ENCODE measurements at places on chromosomes 6 and 20.

GRCh38 chr20:15682690-15683089 is 890.6 kb downstream of the KIF16B start:
- no peak for DNase-seq

DNA sequence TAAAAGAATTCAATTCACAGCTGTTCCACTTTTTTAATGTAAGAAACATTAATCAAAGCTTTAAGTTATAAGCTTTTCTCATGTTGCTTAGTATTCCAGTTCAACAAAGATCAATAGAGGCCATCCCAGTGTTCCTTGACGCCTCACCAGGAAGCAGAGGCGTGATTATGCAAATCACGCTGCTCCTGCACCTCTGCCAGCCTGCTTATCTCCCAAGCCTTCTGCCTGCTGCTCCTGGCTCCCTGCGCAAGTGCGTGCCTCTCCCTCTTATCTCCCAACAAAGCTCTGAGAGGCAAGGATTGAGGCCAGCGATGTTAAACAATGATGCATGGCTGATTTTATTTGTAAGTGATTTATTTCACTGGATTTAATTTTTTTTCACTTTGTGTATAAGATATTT is 42.8 kb downstream of the INSM1 start:
- DNase-seq = no peak

DNA sequence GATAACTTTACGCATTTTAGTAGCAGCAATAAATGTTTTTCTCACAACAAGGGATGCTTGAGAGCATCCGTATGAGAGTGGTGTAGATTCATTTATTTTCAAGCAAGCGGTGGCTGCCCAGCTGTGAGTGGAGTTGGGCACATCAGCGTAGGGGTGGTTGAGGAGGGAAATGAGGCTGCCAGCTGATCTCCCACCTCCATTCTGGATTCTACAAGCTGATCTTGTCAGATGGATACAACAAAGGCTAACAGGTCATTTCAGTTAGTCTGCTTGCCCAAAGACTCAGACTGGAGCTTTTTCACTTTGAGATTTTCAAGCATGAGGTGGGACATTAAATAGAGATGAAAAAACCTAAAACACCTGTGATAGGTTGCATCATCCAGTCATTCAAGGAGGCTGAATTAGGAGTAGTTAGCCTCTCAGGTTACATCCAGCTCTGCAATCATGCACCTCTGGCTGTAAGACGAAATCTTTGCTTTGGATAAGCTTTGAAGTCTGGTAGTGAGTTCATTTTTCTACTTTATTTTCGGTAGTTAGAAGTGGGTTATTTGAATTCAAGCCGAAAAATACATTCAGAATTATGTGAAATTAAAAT is 1.9 kb upstream of the BACH2 start:
- DNase-seq = no peak

DNA sequence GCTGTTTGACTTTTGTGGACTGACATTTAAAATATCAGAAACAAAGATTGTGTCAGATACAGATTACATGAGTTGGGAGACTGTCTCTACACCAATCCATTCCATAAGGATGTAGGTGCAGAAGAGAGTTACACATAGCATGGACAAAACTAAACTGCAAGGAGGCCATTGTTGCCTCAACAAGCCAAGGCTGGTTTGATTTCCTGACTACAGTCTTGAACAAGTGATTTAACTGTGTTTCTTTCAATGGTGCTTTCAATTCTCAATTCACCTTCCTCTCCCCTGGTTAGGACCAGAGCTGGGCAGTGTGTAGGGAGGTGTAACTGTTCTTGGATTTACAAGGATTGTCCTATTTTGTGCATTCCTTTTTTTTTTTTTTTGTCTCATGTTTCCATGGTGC is 82.2 kb downstream of the AGPAT4 start:
- no peak for DNase-seq

DNA sequence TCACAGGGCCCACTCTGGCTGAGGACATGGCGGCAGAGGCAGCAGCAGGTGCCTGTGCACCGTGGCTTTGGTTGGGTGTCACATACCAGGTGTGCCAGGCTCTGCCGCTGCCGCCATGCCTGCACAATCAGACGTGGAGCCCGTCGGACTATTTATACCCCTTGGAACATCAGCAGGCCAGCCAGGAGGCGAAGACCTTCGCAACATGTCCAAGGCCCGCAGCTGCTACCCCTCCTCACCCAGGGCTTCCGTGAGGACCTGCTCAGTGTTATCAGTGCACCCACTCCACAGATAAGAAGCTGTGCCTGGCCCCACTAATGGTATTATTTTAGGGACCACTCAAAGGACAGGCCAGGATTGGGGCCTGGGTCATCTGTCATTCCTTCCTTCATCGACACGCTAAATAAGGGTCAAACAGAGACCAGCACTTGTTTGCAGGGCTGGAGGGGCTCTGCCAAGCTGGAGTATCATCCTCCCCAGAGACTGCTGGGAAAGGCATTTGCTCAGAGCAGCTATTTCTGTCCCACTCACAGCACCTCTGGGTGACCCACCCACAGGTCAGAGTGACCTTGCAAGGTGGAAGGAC is 109.2 kb downstream of the BMP7 start:
- DNase-seq = no peak

DNA sequence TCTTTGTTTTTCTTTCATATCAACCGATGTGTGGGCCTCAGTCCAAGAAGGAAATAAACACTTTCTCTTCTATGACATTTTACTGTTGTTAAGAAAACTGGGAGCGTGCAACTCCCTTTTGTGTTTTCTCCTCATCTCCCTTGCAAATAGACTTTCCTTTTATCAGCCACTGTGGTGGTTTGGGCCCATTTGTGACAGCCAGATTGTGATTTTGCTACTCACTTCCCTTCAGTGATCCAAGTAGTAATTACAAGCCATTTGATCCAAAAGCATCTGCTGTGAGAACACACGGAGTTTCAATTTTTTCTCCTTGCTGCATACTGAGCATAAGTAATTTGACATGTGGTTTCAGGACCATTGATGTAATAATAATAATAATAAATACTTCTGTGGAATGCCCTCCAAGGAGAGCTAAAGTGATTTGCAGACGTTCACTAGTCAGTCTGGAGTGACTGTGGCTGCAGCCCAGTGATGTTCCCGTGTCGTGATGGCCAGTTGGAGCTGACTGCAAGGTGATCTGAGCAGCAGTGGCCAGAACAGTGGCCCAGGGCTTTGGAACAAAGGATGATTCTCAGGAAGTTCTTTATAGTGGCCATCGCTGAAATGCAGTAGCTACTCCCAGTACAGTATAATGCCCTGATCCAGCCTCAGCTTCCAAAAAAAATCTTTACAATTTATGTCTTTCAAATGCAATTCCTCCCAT is 91.9 kb upstream of the CLDN20 start:
- DNase-seq = no peak

- no peak for DNase-seq
Measured at GRCh38 chr6:110103260-110103659, 76.2 kb downstream of the WASF1 start.

DNA sequence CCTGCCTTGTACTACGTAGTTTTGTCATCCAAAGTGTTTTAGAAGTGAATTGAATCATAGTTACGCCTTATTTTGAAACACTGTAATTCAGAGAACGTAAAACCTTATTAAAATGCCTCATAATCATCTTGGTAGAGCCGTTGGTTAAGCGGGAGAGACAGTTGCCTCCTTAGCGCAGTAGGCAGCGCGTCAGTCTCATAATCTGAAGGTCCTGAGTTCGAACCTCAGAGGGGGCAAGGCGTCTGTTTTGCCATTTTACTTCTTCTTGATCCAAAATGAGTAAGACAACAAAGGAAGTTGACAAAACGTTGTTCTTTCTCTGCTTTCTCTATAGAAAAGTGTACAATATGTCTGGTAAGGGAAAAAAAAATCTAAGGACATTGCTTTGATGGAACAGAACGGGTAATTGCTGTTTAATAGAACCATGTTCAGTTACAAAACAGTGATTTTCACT is 20.7 kb upstream of the TRIM27 start:
- DNase-seq = peak; percentile 35

DNA sequence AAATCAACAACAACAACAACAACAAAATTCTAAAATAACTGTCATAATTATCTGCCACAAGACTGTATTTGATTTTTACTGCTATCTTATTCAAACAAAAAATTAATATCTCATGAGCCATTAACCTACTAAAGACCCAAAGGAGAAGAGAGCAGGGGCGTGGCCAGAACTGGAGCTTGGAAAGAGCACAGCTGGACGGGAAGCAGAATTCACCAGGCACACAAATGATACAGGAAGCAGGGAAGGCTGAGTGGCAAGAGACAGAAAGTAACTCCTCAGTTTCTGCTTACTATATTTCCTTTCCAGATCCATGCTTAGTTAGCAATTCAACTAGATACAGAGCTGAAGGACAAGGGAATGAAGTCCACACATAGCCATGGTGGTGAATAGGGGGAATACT is 54.4 kb downstream of the FKBP5 start:
- no peak for DNase-seq

Data from stimulated activated CD8-positive, alpha-beta memory T cell treated with anti-CD3 and anti-CD28 coated beads, Interleukin-4, amount 100 ng/mL, for 1 hour (primary cell).